ENCODE measurements at places on chromosomes 2 and 18.

GRCh38 chr2:224612578-224612977 is 27.4 kb upstream of the CUL3 start:
- DNase-seq: no peak

DNA sequence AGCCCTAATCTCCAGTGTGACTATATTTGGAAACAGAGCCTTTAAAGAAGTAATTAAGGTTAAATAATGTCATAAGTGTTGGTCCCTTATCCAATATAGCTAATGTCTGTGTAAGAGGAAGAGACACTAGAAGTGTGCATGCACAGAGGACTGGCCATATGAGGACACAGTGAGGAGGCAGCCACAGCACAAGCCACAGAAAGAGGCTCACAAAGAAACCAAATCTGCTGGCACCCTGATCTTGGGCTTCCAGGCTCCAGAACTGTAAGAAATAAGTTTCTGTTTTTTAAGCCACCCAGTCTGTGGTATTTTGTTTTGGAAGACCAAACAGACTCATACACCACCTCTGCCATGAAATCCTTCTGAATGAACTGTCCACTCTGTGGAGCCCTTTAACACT is 186.4 kb upstream of the SLC39A10 start:
- no peak for DNase-seq

DNA sequence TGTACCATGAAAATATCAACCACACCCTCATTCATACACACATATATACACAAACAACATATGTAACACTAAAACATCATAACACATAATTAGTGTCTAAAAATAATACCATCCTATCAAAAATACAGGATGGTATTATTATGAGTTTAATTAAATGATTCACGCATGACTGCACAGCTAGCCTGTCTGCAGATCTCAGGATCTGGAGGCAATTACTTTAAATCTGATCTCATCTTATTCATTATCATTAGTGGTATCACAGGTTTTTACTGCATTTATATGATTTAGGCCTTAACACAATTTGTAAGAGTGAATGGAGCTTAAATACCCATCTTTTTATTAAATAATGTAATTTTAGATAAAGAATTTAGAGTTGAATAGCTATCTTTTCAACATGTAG is 443.4 kb upstream of the LINC00305 start:
- DNase-seq: no peak

- no peak for DNase-seq
These were observed 46.3 kb downstream of the ITSN2 start for GRCh38 chr2:24313744-24314632.

GRCh38 chr2:60476206-60476954 is 77.1 kb downstream of the BCL11A start:
- no peak for DNase-seq

DNA sequence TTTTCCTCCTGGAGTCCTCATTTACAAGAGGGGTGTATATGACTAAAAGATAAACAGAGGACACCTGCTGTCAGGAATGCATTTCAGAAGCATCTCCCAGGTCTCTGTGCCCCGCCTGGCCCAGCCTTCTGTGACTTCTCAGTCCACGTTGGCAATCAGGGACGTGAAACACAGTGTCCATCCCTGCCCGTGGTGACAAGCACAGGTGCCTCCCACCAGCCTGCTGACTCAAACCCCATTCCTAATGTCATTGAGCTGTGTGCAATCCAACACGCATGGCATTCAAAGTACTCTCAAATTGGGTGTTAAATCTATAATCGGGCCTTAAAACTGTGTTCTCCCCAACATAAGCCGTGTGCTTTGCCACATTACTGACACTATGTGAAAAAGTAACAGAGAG is 343.2 kb downstream of the EIPR1 start:
- DNase-seq: no peak

GRCh38 chr2:128520340-128520739 is 201.7 kb upstream of the HS6ST1 start:
- no peak for DNase-seq

DNA sequence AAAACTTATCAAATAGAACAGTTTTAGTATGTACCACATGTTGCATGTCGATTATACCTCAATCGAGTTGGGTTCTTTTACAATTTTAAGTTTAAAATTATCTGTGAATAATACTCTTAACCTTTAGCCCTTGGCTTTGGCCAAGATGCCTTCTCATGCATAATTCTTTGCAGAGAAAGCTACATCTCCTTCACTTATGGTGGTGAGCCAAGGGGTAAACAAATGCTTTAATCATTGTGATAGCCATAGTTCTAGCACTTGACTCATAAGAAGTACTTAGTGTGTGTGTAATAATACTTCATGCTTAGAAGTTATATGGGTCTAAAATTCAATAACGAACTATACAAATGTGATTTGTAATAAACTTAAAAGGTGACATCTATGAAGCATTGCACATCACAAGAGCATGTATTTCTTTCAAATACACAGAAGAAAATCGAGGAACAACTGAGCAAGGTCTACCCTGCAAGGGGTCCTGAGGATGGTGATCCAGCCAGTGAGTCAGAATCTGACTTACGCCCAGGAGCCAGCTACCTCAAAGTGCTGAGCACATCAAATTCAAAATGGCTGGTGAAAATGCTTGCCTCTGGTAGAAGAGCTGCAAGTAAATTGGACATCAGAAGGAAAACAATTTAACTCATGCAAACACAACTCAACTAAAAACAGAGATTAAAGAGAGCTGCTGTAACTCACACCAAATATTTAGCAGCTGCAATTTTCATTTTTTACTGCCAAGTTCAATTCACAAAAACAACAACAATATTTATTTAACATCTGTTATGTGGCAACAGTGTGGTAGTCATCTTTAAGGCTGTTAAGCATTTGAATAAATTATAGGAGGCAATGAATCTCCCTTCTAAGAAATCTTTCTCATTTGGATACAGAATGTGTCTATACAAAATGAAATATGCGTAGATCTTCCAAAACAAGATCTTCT is 23.8 kb upstream of the TTC39C start:
- DNase-seq: no peak

GRCh38 chr2:109380502-109381326 is 233.1 kb downstream of the SEPTIN10 start:
- DNase-seq: no peak

GRCh38 chr18:36297417-36298125 is at the start of gene FHOD3:
FHOD3 (plus strand) TSS chr18:36297713; CDS start chr18:36297836, 123 bp downstream.
- peak; percentile 3 for DNase-seq

GRCh38 chr2:234796045-234796591 is 155.7 kb upstream of the SH3BP4 start:
- DNase-seq: no peak

GRCh38 chr2:77666251-77666980 is 144.2 kb upstream of the LRRTM4 start:
- no peak for DNase-seq

- DNase-seq: no peak
These were observed 103.0 kb downstream of the KYNU start for GRCh38 chr2:142980246-142981068.

DNA sequence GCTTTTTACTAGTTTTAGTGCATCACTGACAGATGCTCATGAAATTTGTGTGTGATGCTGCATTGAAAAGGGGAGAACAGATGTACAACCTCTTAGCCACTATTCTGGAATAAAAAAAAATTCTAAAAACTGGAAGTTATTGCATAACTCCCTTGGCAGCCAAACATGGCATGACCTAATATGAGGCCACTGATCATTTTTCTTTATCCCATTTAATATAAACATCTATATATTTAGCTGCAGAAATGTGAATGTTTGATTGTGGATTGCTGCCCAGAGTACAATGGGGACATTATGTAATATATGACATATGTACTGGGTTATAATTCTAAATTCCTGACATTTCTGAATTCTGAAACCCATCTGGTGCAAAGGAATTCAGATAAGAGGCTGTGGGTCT is 86.5 kb downstream of the CDCA7 start:
- no peak for DNase-seq

DNA sequence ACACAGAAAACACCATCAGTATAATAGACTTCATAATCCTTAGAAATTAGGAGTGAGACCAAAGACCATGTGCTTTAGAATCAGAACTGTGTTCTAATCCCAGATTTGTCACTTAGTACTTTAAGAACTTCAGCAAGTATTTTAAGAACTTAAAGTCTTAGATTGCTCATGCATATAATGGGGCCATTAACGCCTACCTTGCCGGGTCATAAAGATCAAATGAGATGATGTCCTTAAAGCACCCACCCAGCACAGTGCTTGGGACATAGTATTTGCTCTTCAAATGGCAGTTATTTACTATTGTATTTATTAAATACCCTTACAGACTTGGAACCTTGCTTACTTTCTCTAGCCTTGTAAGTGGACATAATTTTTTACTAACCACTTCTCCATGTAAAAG is 156.1 kb downstream of the GREB1L start:
- no peak for DNase-seq

DNA sequence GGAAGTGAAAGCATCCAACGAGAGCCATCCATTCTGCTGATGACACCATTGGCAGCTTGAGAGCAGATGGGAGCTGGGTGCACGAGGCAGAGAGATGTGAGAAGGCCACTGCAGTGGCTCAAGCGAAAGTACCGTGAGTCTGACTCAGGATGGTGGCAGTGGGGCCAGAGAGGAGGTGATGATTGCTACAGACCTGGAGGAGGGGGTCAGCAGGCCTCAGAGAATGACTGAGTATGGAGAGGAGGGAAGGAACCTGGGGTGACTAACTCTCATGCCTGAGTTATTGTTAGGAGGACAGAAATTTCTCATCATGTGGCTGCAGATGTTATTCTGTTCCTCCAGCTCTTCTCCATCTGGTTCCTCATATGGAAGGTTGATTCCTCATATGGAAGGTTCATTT is 8.8 kb upstream of the ZBTB7C start:
- DNase-seq: no peak

DNA sequence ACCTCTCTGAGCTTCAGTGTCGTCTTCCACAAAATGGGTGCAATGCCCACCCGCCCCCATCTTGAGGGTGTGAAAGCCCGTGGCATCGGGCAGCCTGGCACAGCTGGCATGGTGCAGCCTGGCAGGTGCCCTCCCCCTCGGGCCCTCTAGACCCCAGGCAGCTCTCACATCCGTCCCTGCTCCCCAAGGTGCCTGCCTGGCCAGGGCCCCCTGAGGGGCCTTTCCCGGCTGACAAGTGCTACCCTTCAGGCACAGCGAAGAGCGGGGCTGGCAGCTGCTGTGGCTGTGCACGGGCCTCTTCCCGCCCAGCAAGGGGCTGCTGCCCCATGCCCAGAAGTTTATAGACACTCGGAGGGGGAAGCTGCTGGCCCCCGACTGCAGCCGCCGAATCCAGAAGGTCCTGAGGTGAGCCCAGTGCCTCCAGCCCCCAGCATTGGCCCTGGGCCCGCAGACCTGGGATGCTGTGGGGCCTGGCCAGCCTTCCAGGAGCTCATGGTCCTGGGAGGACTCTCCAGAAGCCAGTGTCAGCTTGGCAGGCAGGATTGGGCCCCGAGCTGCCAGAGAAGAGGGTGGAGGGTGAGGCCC is 13.9 kb upstream of the GPR17 start:
- no peak for DNase-seq

DNA sequence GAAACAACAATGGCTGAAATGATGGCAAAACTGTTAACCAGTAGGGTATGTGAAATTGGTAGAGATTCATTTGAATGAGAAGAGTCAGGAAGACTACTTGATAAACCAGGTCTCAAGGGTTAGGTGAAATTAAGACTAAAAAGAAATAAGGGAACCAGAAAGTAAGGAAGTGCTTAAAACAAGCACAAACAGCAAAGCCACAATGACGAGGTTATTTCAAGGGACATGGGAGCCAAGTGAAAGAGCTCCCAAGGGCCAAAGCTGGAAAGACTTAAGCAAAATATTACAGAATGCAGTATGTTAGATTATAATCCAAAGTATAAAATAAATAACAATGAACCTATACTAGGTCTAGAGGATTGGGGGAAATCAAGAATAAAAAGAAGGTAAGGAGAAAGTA is 19.3 kb upstream of the CD302 start:
- DNase-seq: no peak

DNA sequence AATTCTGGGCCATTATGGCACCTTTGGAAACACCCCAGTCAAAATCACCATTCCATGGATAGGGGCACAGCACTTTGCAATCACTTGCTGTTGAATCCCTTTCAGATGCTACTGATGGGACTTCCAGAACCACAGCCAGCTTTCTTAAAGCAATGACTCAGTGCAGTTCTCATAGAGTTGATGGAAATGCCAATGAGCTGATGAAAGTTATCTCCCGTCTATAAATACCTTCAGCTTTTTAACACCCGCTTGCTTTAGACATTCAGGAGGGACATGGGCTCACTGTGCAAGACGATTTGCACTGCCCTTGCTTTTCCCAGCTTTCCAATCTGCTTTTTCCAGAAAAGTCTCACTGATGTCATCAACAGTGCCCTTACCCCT is 66.7 kb upstream of the RPL31 start:
- no peak for DNase-seq

DNA sequence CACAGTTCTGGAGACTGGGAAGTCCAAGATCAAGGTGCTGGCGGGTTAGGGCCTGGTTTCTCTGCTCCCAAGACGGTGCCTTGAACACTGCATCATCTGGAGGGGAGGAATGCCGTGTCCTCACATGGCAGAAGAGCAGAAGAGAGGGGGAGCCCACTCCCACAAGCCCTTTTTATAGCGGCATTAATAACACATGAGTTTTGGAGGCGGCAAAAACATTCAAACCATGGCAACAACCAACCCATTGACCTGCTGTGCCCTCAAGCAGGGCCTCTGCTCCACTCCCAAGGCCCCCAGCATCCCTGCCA is 62.0 kb downstream of the SMAD7 start:
- DNase-seq: no peak

DNA sequence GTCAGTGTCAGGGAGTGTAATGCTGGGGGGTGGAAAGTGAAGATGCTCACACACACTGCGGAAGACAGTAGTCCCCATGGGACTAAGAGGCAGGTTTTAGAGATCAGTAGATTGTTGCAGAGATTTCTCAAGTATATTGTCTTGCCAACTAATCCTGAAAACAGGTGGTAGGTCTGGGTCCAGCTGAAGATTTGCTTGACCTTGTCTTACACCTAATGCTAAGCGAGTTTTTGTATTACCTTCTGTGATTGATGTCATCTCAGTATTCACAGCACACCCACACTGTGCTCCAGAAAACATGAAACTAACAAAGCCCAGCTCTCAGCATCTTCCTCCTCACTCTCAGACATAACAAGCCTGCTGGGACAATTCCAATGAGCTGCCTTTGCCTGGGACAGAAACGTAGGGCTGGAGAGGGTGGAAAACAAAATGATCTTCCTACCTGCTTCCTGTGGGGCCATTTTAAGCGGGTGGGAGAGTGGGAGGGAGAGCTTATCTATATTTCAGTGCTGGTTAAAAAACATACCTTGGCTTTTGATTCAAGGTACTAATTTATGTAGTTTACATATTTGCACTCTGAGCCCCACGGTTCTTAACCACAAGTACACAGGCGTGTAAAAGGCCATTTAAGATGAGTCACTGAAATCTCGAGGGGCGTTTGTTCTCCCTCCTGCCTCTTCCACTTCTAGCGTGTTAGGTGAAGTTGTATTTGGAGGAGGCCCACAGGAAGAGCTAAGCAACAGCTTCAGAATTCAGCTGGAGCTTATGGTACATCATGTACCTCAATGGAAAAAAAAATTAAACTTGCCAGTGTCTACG is 23.1 kb upstream of the RBMS1 start:
- DNase-seq: no peak

All from GOT3 (cell line).